ENCODE measurements at places on chromosomes 1 and 21.

- no peak for DNase-seq
Observed at GRCh38 chr1:163240705-163241104, 38.0 kb upstream of the RGS5 start.

GRCh38 chr1:174837386-174837785 is 162.4 kb upstream of the CACYBP start:
- no peak for DNase-seq

- DNase-seq, result no peak
Observed at GRCh38 chr21:18521204-18521603, 117.6 kb upstream of the TMPRSS15 start.

GRCh38 chr21:28151758-28152157 is 840.9 kb downstream of the LTN1 start:
- DNase-seq, result no peak

DNA sequence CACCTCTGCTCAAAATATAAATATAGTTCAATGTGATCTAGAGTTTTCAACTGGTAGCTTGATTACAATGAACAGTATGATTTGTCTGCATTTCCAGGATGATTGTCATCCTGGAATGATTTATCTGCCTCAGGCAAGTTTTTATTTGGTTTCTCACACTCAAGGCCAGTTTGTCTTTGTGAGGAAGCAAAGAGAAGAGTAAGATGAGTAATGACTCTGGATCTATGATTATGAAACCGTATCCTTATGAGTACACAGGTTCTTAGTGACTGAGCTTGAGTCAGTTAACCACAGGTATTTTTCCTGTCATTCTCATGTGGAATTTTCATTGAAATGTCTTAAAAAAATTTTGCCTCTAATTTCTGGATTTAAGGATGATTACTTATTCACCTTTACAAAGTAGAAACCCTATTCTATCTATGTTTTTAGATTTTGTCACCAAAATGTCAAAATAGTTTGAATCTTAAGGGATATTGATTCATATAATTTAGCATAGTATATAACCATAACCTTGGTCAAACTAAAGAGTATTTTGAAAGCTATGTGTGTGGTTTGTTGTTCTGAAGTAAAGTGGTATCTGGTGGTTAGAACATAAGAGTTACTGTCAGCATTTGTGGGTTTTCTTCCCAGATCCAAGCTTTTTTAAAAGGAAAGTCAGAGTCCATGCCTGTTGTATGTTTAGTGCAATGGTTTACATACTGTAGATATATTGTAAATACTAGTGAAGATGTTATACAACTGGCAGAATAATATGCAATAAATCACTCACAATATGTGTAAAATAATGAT is 145.0 kb downstream of the RASAL2 start:
- peak; percentile 88 for DNase-seq

DNA sequence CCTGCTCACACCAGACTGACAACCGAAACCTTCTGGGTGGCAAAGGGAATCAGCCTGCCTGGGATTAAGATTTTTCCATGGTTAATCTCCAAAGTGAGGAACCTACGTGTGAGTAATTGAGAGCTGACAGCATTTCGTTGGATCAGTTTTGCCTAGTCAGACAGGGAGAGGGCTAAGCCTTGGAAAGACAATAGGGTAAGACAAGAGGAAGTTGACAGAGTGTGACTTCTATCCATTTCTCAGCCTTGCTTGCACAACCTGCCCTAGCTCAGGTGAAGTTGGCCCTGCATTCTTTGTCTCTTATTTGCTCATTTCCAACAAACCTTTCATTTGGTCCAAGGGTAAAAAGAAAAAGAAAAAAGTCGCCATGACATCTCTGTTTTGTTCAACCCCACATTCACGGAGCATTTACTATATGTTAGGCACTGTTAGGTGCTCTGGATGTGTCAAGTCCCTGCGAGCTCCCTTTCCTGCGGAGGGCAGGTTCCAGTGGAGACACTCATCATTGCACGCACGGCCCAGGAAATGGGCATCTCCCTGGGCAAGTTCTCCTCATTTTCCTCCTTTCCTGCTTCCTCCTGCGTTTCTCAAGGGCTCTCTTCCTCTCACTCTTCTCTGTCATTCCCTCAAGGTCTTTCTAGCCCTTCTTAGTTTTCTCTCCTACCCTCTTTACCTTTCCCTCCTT is 23.3 kb downstream of the KIRREL1 start:
- DNase-seq, result no peak

DNA sequence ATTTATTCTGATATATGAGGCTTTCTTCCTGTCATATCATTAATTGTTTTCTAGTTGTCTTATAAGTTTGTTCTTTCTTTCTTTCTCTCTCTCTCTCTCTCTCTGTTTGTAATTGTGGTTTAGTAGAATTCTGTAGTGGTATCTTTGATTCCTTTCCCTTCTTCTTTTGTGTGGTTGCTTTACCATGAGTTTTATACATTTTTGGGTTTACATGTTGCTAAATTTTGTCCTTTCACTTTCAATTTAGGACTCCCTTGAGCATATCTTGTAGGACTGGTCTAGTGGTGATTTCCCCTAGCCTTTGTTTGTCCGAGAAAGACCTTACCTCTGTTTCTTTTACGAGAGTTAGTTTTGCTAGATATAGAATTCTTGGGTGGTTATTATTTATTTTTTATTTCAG is 162.3 kb upstream of the CHRM3 start:
- DNase-seq, result no peak

DNA sequence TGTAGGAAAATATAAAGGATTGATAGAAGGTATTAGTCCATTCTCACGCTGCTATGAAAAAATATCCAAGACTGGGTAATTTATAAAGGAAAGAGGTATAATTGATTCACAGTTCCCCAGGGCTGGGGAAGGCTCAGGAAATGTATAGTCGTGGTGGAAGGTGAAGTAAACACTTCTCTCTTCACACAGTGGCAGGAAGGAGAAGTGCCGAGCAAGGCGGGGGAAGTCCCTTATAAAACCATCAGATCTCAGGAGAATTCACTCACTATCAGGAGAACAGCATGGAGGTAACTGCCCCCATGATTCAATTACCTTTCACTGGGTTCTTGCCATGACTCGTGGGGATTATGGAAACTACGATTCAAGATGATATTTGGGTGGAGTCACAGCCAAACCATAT is 1806.0 kb downstream of the MRPL39 start:
- no peak for DNase-seq
